GM23248 (cell line): ENCODE measurements at places on chromosomes 4 and X. TPM values are rescaled to one million over a fixed set of nuclear protein-coding genes. Genes with fewer than 3 reads are reported as not detected.

GRCh38 chrX:148995661-148996060, 495.2 kb downstream of the AFF2 start:
- H3K27me3 ChIP-seq = no peaks in the 10 kb centered on the region
- no peak overlapping the region for H3K27ac ChIP-seq
- H3K4me1 ChIP-seq = no peaks in the 10 kb centered on the region
- no peak overlapping the region for H3K4me3 ChIP-seq
- H3K36me3 ChIP-seq = no peaks in the 10 kb centered on the region

- no peaks in the 10 kb centered on the region for H3K36me3 ChIP-seq
- no peaks in the 10 kb centered on the region for H3K27me3 ChIP-seq
- H3K4me3 ChIP-seq = no peak overlapping the region
- H3K27ac ChIP-seq = no peak overlapping the region
- no peaks in the 10 kb centered on the region for H3K4me1 ChIP-seq
Measured at GRCh38 chrX:8783097-8783713, 18.0 kb downstream of the FAM9A start.

GRCh38 chrX:49978176-49978575, 55.8 kb downstream of the CLCN5 start:
- H3K36me3 ChIP-seq = no peaks in the 10 kb centered on the region
- H3K4me1 ChIP-seq = peaks cover 8% of the 10 kb centered on the region; the same call in 1 of the 2 replicates
- DNase-seq = no peak

- H3K27me3 ChIP-seq = no peaks in the 10 kb centered on the region
- no peaks in the 10 kb centered on the region for H3K36me3 ChIP-seq
- no peak overlapping the region for H3K4me3 ChIP-seq
- DNase-seq = peak; percentile 23
- H3K4me1 ChIP-seq = no peaks in the 10 kb centered on the region
Measured at GRCh38 chrX:42797651-42798269, 19.8 kb upstream of the PPP1R2C start.

IL13RA1 gene
- total RNA-seq = 51.2 and 55.8 TPM in 2 replicates

DNA sequence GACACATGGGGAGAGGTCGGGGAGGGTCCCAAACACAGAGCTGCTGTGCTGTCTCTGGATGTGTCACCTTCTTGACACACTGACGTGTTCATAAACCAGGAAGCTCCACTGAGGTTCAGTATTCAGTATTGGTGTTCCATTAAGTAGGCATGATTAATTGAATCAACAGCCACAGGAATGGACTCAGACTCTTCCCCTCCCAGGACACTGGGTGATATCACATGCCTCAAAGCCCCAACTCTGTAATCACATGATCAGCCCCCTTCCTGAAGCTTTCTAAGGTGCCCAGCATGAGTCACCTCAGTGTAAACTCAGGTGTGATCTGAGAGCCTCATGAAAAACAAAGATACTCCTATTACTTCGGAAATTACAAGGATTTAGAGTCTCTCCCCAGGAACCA, 21.1 kb upstream of the HNRNPD start:
- no peaks in the 10 kb centered on the region for H3K27me3 ChIP-seq
- H3K36me3 ChIP-seq = no peaks in the 10 kb centered on the region
- DNase-seq = no peak
- no peak overlapping the region for H3K4me3 ChIP-seq

GRCh38 chrX:20727447-20727846, 460.7 kb upstream of the RPS6KA3 start:
- H3K27me3 ChIP-seq = no peaks in the 10 kb centered on the region
- no peak overlapping the region for H3K4me3 ChIP-seq
- no peak overlapping the region for H3K27ac ChIP-seq

CHM gene
- 19.8 and 22.5 TPM in 2 replicates for total RNA-seq

DNA sequence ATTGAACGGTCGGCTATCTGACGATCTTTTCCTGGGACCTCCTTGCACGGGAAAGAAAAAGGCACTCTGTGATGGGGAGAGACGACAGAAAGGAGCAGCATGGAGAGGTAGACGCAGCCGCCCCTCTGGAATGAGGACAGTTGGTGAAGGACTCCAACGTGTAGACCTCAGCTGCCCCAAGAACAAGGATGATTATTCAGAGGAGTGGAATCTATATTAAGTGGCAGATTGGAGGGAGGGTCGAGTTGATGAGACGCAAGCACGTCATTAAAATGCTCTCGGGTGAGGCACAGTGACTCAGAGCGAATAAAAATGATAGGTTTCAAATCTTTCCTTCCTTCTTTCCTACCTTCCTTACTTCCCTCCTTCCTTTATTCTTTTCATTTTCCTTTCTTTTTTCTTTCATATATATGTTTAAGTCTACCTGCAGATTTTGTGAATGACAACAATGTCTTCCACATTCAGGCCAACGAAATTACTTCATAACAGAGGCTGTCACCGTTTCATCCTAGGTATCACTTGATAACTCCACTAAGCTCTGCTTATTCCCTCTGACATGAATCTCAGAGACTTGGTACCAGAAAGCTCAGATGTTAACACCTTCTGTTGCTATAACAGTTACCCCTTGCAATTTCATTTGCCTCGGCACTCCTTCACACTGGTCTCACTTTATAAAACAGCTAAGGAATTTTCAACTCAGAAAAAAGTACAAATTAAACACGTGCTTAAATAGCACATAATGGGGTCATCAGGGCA, 110.0 kb upstream of the PPARGC1A start:
- H3K4me1 ChIP-seq = no peaks in the 10 kb centered on the region
- peak; percentile 23 for DNase-seq
- H3K27me3 ChIP-seq = peaks cover 8% of the 10 kb centered on the region; the same call in 1 of the 2 replicates

GRCh38 chr4:6561173-6561516, 13.8 kb upstream of the MAN2B2 start:
- no peak overlapping the region for H3K4me3 ChIP-seq
- DNase-seq = peak; percentile 31
- H3K4me1 ChIP-seq = no peaks in the 10 kb centered on the region
- H3K36me3 ChIP-seq = no peaks in the 10 kb centered on the region
- H3K27ac ChIP-seq = no peak overlapping the region
- peaks cover 66% of the 10 kb centered on the region for H3K27me3 ChIP-seq

DNA sequence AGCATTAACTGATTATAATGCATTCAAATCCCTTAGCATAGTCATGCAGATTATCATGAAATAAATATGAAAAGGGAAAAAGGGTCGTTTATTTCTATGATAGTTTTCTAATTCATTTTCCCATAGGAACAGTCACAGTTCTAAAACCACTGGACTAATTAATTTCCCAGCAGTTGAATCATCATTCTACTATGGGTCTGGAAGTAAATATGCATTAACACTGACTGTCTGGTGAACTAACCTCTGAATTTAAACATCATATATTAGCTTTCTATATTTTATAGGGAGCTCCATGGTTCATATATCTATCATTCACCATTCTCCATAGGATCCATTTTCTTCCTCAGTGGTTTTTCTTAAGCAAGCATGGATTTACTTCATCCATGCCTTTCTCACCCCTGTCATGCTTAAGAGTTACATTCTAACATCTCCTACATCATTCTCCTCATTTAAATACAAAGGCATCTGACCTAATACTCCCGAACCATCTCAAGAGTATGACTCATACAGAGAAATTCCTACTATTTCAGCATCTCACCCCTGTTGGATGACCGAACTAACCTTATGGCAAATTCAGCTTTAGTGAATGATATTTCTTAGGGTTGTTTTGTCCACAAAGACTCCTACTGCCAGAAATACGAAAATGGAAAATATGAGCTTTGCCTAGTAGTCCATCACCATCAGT, 198.7 kb upstream of the ADAMTS3 start:
- no peak overlapping the region for H3K27ac ChIP-seq
- H3K27me3 ChIP-seq = no peaks in the 10 kb centered on the region; the same call in 1 of the 2 replicates
- no peaks in the 10 kb centered on the region for H3K36me3 ChIP-seq

GRCh38 chrX:18537068-18537467, 111.7 kb downstream of the CDKL5 start:
- no peak overlapping the region for H3K4me3 ChIP-seq
- H3K27ac ChIP-seq = no peak overlapping the region
- H3K36me3 ChIP-seq = no peaks in the 10 kb centered on the region
- no peak for DNase-seq
- no peaks in the 10 kb centered on the region for H3K4me1 ChIP-seq

DNA sequence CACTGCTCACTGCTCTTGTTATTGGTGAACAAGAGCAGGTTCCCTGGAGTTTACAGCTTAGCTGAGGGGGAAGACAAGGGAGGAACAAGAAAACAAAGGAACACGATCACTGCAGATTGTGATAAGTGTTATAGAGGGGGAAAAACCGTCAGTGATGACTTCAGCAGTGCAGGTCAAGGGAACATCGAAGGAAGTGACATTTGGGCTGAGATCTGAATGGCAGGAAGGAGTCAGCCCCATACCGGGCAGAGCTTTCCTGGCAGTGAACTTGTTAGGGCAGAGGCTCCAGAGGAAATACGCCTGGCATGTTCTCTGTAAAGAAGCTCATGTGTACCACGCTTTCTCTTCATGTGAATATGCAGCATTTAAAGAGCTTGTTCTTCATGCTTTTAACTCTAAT, 78.1 kb downstream of the LDB2 start:
- DNase-seq = no peak
- no peak overlapping the region for H3K4me3 ChIP-seq
- 0 out of 2 replicates have a peak, but pooled peaks cover 3% of the 10 kb centered on the region for H3K36me3 ChIP-seq
- no peak overlapping the region for H3K27ac ChIP-seq
- 0 out of 2 replicates have a peak, but pooled peaks cover 10% of the 10 kb centered on the region for H3K4me1 ChIP-seq

ADAM29 gene
- not detected in 2 replicates for total RNA-seq

DNA sequence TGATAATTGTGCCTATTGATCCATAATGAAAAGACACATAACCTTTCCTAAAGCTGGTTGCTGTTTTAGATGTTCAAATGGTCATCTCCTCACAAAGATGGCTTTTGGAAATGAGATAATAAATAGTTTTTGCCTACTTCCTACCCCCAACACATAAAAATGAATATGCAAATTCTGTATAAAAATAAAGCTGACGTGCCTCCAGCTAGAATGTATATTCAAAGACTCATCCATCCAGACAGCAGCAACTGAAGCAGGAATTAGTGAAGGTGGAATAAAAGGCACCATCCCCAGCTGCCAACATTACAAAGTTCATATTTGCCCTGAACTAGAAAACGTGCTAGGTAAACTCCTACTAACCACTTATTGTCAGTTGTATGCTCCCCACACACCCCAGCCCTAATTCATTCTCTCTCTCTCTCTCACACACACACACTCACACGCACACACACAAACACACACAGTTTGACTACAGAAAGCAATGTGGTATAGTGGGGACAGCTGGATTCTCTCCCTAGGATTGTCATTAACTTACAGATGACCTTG, 53.6 kb downstream of the PCDH19 start:
- H3K4me3 ChIP-seq = no peak overlapping the region
- no peaks in the 10 kb centered on the region for H3K4me1 ChIP-seq
- H3K27ac ChIP-seq = no peak overlapping the region
- H3K27me3 ChIP-seq = no peaks in the 10 kb centered on the region
- no peaks in the 10 kb centered on the region for H3K36me3 ChIP-seq

DNA sequence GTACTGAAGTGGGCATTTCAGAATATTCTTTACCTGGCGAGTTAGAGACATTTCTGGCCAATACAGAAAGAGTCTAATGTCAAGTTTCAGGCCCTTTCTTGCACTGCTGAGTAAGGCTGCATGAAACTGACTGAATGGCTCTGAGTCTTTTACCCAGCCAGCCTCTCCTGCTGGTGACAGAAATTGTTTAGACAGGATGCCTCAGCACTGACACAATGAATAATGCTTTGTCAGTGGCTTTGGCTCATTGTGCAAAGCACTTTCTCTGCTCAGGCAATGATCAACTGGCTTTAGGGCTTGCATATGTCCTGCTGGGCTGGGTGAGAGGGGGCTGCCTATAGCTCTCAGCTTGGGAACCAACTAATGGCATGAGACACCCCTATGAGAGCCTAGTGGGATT, 45.5 kb downstream of the CLNK start:
- no peak for DNase-seq
- H3K27me3 ChIP-seq = peaks cover 8% of the 10 kb centered on the region; the same call in 1 of the 2 replicates
- no peaks in the 10 kb centered on the region for H3K4me1 ChIP-seq
- no peaks in the 10 kb centered on the region for H3K36me3 ChIP-seq

TCEANC gene
- total RNA-seq = 2.2 and 4.3 TPM in 2 replicates

LRCH2 gene
- 2.3 and 2.4 TPM in 2 replicates for total RNA-seq

GRCh38 chr4:184457535-184458249, 16.7 kb downstream of the IRF2 start:
- no peak overlapping the region for H3K27ac ChIP-seq
- H3K4me3 ChIP-seq = no peak overlapping the region
- H3K27me3 ChIP-seq = no peaks in the 10 kb centered on the region
- peaks cover 46% of the 10 kb centered on the region for H3K4me1 ChIP-seq
- DNase-seq = peak; percentile 69

DNA sequence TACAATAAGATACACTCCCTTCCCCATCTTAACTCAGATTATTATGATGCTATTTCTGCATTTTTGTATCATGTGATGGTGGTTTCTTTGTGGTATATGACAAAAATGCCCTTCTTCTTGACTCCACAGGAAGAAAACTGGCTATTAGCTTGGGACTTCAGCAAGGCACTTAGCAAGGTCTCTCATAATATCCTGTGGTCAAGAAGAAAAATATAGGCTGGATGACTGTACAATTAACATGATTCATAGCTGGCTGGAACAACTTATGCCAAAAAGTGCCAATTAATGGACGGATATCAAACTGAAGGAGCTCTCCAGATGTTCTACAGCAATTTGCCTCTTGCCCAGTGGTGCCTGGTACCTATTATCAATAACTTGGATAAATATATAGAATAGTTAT, 2.3 kb upstream of the MID1IP1 start:
- peaks cover 45% of the 10 kb centered on the region for H3K4me1 ChIP-seq
- H3K4me3 ChIP-seq = no peak overlapping the region
- no peaks in the 10 kb centered on the region for H3K27me3 ChIP-seq
- no peaks in the 10 kb centered on the region for H3K36me3 ChIP-seq
- peak; percentile 78 for DNase-seq

MAGEA2 gene
- not detected in 2 replicates for total RNA-seq

DNA sequence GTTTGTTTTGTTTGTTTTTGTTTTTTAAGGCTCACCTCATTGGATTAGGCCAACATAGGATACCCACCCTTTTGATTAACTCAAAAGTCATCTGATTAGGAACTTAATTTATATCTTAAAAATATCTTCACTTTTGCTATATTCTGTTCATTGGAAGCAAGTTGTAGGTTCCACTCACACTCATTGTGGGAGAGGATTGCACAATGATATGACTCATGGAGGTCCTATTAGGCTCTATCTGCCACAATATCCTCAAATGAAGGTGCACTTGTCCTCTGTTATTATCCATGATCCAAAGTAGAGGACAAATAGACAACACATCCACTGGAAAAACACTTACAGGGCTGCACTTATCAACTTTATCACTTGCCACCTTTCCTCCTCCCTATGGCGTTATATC, 60.5 kb upstream of the ADAMTS3 start:
- H3K36me3 ChIP-seq = no peaks in the 10 kb centered on the region
- DNase-seq = peak; percentile 33
- H3K4me3 ChIP-seq = no peak overlapping the region
- H3K27ac ChIP-seq = no peak overlapping the region
- peaks cover 70% of the 10 kb centered on the region for H3K27me3 ChIP-seq

- no peak within 1 kb of the TSS for H3K27ac ChIP-seq
- H3K4me3 ChIP-seq = peak within 1 kb of the TSS; percentile 81
- H3K27me3 ChIP-seq = peaks cover 4% of the 10 kb centered on the region; the same call in 1 of the 2 replicates
Measured at GRCh38 chr4:89307446-89308160, at the start of gene GPRIN3. GPRIN3 (minus strand) TSS chr4:89307800; CDS start chr4:89250110, 57,690 bp downstream.

DNA sequence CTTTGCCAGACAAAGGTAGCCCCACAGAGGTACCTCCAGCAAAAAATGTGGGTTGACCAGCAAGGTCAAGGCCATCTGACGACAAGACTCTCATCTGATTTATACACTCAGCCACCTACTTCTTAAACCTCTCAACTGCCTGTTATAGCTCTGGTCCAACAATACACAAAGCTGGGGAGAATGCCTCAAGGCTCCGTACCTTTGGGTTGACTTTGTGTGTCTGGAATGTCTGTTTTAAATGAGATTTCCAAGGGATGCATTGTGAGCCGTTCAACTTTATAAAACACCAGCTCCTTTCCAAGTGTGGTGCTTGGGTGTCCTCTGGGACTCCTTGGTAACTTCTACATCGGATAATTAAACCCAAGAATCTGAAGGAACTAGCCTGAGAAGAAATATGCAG, 167.0 kb upstream of the RPL34 start:
- H3K4me3 ChIP-seq = no peak overlapping the region
- no peak for DNase-seq
- H3K27ac ChIP-seq = no peak overlapping the region
- H3K4me1 ChIP-seq = no peaks in the 10 kb centered on the region
